Stimulated activated CD8-positive, alpha-beta memory T cell treated with anti-CD3 and anti-CD28 coated beads, Interleukin-4, amount 100 ng/mL, for 4 hours (primary cell): ENCODE measurements at places on chromosomes 4 and X.

- no peak for DNase-seq
These were observed 56.2 kb downstream of the TRIML1 start for GRCh38 chr4:188195389-188195985.

GRCh38 chrX:30714138-30714537 is 60.9 kb downstream of the GK start:
- DNase-seq: no peak

GRCh38 chr4:8697826-8698225 is 105.3 kb downstream of the CPZ start:
- DNase-seq: no peak

GRCh38 chr4:124948976-124949597 is 236.6 kb upstream of the ANKRD50 start:
- DNase-seq: no peak

DNA sequence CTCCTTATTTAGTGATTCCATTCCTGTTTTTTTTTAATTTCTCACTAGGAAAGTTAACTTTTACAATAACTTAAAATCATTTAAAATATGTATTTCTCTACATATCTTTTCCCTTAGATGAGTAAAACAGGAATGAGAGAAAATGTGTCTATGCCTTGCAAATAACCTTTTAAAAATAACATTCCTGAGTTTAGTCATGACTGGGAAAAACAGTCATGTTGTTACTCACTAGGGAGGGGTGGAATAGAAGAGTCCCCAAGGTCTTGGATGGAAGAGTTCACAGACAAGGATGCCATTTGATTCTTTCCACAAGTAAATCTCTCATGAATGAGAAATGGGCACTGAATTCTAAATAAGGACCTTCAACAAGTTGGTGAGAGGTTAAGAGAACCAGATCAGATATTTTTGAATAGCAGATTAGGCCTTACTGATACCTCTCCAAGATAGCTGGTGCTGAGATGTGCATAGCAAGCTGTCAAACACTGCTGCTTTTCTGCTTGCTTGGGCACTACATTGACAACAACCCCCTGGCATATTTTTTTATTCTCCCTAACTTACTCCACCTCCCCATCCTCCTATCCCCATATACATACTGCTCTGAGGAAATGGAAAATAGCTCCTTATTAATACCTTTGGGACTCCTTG is 25.1 kb downstream of the UGDH start:
- DNase-seq: no peak

- DNase-seq: no peak
These were observed 1.6 kb downstream of the OPRPN start for GRCh38 chr4:70399319-70399718.

DNA sequence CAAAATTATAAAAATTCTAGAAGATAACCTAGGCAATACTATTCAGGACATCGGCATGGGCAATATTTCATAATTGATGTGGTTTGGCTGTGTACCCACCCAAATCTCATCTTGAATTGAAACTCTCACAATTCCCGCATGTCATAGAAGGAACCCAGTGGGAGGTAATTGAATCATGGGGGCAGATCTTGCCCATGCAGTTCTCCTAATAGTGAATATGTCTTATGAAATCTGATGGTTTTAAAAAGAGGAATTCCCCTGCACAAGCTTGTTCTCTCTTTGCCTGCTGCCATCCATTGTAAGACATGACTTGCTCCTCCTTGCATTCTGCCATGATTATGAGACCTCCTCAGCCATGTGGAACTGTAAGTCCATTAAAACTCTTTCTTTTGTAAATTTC is 77.7 kb downstream of the DDX60 start:
- DNase-seq: no peak

DNA sequence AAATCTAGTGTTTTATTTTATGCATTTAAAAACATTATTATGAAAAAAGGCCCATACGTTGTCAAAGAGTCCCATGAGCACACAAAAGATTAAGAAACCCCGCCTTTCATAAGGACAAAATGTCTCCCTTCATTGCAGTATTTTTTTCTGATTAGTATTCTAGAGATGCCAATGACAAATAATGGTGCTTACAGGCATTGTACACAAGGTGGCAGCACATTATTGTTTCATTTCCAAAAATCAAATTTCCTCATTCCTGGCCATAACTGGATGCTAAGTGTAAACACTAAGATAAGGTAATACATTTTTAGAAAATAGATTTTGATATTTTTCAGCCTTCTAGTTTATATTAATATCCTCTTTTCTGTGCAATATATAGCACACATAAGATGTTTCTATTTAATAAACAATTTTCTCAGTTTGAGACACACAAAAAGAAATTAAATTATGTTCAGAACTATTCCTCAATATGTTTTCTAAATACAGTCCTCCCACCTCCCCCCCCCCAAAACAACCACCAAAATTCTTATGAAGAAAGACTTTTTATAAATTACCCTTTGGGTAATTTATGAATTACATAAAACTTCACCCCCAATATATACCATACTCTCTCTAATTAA is 47.7 kb downstream of the TIGD2 start:
- DNase-seq: no peak

DNA sequence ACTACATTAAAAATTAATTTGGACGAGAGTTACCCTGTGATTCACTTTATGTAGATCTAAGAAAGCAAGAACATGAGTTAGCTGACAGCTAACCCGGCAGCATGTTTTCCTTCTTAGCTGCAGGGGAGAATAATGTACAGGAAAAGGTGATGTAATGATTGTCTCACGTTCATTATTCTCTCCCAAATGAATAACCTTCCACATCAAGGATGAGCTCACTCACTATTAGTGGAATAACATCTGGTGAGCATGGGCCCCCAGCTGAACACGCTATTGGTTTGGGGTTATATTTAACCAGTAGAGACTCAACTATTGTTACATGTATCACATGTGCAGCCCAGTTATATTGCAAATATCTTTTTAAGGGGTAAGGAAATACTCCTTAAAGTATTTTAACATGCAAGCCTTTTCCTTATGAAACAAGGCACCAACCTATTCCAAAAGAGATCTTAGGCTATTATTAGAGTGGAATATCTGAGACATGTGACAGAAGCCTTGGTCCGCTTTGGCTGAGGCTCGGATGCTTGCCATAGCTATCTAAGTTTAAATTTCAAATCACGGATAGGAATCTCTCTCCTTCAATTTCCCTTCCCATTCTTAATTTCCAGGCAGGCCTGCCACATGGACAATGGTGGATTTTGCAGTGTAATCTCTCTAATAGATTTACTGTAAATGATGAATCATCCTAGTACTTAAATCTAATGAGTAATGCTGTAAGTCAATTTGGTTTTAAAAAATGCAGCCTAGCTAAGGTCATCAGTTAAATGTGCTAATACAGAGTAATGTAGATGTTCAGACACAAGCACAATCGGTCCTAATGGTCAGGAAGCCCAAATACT is 99.0 kb upstream of the OTUD4 start:
- DNase-seq: no peak

DNA sequence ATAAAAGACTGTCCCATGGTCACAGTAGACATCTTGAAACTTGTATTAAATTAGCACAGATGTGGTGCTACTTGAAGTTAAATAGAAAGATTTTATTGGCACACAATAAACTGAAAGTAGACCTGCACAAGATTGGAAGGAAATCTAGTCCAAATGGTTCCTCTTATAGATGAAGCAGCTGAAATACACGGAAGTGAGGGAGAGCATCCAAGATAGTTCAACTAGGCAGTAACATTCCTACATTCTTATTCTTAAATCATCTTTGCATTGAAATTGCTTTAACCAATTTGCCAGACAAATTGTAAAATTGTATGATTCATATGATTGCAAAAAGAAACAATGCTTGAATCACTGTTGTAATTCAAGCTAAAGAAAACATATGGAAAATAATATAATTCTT is 87.6 kb upstream of the VCX3B start:
- DNase-seq: no peak

- no peak for DNase-seq
These were observed 53.9 kb upstream of the ZNF157 start for GRCh38 chrX:47316276-47317025.

DNA sequence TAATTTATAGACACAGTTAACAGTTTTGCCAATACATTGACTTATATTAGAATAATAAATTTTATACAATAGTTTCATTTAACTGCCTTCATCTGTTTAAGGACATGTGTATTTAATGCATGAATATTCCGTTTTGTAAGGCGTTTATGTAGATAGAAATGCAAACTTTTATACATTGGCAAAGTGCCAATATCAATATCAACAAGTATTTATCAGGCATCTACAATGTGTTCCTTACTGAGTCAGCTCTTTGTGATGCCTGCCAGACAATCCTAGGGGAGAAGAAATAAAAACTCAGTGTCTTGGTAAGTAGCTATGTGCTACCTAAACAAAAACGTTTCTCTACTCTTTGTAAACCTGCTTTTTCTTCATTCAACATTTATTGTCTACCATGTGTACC is 1142.2 kb downstream of the C4orf33 start:
- no peak for DNase-seq

DNA sequence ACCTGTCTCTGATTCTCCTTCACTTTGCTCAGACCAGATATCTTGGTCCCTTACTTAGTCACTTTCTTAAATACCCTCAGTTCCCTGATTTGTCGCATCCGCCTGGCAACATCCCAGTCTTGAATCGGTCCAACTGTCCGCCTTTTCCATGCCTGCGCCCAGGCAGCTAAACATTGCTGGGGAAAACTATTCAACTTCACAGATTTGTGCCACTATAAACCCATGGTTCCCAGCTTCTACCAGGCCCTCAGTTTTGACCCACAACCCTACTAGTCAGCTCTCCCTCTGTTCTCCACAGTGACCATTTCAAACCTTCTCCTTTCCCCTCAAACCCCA is 451 bp upstream of the FGD1 start:
- no peak for DNase-seq

DNA sequence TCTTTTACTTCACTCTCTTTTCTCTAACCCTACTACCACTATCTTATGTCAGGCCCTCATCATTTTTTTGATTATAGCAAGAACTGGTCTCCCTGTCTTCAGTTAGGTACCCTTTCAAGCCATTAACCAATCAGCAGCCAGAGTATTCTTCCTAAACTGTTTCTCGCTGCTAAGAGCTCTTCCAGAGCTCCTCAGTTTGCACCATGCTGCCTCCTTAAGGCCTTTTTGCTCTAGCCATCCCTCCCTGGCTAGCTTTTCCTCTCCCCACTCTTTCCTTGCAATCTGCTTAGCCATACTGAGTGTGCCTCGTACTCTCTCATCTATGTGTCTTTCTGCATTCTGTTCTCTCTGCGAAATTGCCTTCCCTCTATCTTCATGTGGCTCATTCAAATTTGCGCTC is 32.9 kb downstream of the KIF4A start:
- no peak for DNase-seq

- no peak for DNase-seq
These were observed 323.1 kb upstream of the DKK2 start for GRCh38 chr4:107359208-107359607.

DNA sequence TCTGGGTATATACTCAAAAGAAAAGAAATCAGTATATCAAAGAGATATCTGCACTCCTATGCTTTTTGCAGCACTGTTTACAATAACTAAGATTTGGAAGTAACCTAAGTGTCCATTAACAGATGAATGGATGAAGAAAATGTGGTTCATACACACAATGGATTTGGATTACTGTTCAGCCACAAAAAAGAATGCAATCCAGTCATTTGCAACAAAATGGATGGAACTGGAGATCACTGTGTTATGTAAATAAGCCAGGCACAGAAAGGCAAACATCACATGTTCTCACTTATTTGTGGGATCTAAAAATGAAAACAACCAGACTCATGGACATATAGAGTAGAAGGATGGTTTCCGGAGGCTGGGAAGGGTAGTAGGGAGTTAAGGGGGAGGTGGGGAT is 17.6 kb upstream of the NXT2 start:
- DNase-seq: no peak

DNA sequence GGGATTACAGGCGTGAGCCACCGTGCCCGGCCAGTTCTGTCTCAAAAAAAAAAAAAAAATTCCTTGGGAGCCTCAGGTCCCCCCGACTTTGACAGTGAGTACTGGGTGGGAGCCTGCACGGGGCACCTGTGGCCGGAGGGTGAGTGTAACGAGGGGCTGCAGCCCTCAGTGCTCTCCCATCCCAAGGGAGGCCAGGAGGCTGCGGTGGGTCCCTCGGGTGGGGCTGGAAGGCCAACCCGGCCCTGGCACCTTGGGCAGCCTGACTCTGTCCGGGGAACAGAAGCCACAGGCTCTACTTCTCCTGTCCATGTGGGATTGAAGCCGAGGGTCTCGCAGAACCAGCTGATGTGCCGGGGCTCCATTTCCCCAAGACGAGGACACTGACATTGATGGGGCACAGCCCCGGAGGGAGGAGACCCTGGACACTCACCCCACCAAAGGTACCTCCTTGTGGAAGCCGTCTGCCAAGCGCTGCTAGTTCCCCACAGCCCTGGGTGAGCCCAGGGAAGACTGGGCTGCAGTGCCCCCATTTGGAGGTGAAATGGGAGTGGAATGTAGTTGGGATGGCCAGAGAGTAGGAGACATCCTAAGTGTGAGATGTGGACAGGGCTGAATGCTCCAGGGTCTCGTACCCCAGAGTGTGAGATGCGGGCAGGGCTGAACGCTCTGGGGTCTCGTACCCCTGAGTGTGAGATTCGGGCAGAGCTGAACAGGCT is 2.3 kb upstream of the SLC26A1 start:
- DNase-seq: no peak

GRCh38 chrX:119638725-119639471 is 32.7 kb upstream of the NKRF start:
- DNase-seq: no peak

GRCh38 chr4:138775489-138775888 is 240.1 kb upstream of the NOCT start:
- DNase-seq: no peak

GRCh38 chr4:120225527-120225926 is 158.9 kb upstream of the MAD2L1 start:
- no peak for DNase-seq

GRCh38 chrX:111133389-111133788 is 37.4 kb downstream of the PAK3 start:
- no peak for DNase-seq

GRCh38 chr4:93072292-93072691 is 756.3 kb upstream of the ATOH1 start:
- no peak for DNase-seq

DNA sequence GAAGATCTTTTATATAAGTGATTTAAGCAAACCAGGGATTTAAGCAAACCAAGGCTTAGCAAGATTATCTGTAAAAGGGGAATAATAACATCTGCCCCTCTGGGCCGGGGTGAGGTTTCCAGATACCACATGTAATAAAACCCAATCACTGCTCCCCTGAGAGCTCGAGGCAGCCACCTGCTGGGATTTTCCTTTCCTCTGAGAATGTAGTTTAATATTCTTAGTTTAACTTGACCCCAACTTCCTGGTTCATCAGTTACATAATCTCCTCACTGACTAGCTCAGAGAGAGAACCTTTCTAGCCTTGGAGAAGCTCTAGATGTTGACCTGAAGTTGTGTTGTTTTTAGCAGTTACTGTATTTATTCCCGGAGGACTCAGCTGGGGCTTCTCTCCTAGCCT is 322.4 kb downstream of the ARHGAP10 start:
- no peak for DNase-seq

DNA sequence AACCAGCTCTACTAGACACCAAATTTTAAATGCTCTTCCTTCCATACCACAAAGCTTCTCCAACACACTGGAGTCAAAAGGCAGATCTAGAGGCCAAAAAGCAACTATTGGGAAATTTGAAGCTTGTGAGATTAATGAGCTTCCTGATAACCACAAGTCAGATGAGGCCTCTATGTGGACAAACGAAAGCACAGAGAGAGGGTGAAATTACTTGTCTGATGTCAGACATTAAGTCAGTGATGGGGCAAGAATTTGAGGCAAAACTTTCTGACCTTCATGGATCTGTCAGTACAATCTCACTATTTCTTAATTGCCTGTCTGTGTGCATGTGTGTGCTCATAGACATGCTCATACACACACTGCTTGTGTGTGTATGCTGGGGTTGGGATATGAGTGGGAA is 103.6 kb downstream of the GUCY2F start:
- DNase-seq: no peak
